ENCODE measurements at places on chromosomes 1 and 21.
A peak's percentile ranks its signal among the peaks of the same experiment; 100 is the strongest.

GRCh38 chr1:31909691-31910090 is 28.5 kb downstream of the PTP4A2 start:
- no peak for DNase-seq

DNA sequence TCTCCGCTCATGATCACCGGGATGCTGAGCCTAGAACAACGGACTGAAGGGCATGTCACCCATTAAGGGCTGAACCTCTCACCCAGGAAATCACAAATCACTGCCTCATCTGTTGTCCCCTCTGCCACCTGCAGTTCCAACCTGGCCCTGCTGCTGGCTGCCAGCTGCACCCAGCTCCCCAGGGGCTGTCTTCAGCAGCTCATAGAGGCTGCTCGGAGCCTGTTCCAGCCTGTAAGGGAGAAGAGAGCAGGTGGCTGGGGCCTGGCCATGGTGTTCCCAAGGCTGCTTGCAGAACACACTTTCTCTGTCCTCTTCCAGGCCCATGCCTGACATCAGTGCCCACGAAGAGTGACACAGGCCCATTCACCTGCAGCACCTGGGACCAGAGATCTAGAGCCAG is 44.5 kb upstream of the DISP3 start:
- DNase-seq = no peak

GRCh38 chr1:226432586-226433340 is 24.9 kb upstream of the PARP1 start:
- no peak for DNase-seq

DNA sequence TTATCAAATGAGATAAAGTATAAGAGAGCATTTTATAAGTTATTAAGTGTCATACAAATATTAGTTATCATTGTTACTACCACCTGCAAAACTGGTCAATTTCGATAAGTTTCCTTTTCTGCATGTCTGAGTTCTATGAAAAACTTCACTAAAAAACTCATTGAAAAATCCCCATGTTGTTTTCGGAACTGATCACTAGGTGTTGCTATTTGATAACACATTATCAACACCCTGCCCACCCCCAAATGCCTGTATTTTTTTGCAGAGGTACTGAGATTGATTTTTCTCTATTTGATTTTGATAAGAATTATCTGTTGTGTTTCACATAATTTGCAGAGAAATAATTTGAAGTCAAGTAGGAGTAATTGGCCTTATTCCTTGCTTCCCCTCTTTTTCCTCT is 22.1 kb upstream of the DISP1 start:
- DNase-seq = no peak

DNA sequence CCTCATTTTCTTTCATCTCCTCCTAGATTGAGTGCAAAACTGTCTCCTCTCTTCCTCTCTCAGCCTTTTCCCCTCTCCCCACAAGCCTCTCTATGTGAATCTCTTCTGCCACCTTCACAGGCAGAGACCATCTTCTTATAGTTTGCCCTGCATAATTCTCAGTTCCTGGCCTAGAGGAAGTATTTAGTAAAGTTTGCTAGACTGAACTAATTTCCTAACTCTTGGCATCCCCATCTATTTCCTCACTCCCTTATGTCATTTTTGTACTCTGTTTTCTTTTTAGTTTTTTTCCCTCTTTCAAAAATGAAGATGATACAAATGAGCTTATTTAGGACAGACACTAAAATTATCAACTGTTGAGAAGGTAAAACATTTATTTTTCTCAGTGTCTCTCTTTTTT is 66.0 kb downstream of the XCL2 start:
- DNase-seq = no peak

DNA sequence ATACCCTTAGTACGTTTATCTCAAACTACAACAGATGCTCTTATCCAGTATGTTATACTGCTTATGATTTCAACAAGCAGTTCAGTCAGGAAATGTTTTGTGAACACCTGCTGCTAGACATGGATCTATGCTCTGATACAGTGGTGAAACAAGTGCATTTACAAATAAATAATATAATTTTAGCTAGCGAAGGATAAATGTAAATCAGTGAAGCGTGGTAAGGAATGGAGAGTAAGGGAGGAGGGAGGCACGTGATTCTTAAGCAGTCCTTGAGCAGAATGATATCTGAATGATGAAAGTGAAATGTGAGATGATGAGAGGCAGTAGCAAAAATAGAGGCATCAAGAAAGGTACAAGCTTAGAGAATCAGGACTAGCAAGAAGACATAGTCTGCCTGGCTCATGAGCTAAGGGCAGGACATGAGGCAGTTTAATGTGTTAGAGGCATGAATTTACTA is 6.3 kb downstream of the TSNAX start:
- no peak for DNase-seq

GRCh38 chr1:182217967-182218366 is 156.5 kb upstream of the ZNF648 start:
- no peak for DNase-seq

DNA sequence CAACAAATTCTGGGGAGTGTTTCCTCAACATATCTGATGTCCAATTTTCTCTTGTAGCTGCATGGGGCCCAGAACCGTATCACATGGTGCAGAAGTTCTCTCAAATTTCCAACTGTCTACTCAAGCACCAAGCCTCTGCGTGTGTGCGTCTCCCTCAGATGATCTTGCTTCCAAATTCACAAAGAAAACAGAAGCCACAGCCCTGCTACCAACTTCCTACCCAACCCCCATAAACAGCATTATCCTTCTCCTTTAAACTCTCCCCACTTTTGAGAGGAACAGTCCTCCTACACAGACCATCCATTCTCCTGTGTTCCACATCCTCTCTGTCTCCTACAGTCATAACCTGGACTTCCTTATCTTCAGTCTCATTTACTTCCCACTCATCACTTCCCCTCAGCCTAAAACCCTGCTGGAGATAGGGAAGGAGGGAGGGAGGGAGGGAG is 354.1 kb downstream of the SMYD3 start:
- DNase-seq = no peak

- DNase-seq = peak; percentile 91
Observed at GRCh38 chr1:62436039-62436465, 797 bp upstream of the USP1 start.

- DNase-seq = peak; percentile 53
Observed at GRCh38 chr1:223556414-223557129, 108.9 kb downstream of the CAPN8 start.

DNA sequence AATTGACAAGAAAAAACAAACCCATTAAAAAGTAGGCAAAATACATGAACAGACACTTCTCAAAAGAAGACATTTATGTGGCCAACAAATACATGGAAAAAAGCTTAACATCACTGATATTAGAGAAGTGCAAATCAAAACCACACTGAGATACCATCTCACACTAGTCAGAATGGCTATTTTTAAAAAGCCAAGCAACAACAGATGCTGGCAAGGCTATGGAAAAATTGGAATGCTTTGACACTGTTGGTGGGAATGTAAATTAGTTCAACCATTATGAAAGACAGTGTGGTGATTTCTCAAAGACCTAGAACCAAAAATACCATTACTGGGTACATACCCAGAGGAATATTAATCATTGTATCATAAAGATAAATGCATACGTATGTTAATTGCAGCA is 641.1 kb upstream of the B3GALT2 start:
- DNase-seq = no peak

DNA sequence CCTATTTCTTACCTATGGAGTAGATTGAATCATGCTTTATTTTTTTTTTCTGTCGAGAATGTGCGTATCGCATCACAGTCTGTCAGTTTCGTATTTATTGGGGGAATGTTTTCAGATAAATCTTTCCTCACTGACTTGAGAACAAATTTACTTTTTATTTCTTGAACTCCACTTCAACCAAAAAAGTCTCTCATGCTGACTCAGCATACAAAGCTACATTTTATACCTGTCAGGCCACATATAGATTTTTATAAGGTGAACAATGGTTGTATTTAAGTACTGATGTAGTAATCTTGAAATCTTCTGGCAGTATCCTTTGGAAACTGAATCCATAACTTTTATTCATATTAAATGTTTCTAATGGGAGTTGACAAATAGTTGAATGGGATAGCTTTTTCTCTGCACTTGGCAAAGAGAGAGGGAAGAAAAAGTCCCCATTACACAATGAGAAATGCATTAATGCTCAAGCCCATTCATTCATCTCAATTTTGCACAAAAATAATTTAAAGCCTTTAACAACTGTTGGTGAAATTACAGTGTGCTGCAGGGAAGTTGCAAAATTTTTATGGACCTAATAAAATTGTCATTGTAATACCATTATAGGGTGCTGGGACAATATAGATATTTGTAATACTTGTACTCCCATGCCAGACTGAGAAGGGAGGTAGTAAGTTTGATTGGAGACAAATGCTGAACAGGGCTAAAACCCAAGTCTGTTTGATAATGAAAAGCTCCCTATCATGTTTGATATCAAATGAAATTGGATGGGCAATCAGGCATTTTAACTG is 367.6 kb downstream of the HLX start:
- DNase-seq = no peak

DNA sequence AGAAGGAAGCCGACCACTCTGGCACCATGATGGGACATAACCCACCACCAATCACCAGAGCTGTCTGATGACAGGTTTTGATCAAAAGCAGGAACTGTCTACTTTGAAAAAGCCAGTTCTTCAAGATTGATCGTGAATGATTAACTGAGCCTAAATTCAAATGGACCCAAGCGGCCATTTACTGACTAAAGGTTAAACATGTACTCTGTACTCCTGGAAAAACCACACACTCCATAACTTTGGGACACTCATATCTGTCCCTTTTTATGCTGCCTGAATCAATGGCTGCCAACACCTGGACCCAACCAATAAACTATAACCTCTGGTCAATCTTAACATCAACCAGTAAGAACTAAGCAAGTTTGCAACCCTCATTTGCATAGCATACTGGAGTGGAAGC is 206.6 kb downstream of the URB2 start:
- DNase-seq = no peak

GRCh38 chr1:87474098-87474497 is 145.4 kb downstream of the LMO4 start:
- DNase-seq = no peak

DNA sequence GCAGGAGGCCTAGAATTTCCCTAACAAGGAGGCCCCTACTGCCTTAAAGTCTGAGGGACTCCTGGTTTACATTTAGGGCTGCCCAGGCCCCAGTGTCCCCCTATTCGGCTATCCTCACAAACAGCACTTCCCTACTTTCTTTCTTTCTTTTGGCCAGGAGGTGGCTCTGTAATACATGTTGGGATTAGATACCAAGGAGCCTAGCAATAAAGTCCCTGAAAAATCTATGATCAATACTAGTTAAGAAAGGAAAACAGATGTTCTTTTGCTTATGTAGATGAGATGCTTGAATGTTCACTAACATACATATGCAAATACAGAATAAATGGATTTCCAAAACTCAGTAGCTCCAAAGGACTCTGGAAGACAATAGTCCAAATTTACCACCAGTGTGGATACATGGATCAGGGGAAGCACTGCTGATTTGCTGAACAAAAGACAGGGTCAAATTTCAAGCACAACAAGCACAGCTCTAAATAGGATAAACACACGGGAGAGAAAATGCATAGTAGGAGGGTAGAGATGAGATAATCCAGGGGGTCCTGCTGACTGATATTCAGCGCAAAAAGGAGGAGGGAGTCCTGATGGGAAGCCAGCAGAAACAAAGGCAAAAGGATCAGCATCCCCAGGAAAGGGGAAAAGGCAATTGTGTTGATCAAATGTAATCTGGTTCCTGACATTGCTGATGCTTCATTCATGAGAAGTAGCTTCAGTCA is 240.0 kb downstream of the NUF2 start:
- no peak for DNase-seq

- no peak for DNase-seq
Observed at GRCh38 chr1:12087797-12088314, 24.8 kb downstream of the TNFRSF8 start.

DNA sequence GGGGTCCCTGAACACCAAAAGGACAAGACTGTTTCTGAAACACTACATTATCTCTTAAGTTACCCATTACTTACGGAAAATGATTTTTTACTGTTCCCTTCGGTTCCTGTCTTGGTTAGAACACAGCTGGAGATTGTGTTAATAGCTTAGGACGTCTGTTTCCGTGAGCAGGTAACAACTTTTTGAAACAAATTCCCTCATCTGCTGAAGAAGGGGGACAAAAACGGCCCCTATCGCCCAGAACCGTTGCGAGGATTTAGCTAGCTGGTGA is 67.8 kb downstream of the SLC35A3 start:
- no peak for DNase-seq

GRCh38 chr1:208892147-208892546 is 648.0 kb upstream of the PLXNA2 start:
- no peak for DNase-seq

DNA sequence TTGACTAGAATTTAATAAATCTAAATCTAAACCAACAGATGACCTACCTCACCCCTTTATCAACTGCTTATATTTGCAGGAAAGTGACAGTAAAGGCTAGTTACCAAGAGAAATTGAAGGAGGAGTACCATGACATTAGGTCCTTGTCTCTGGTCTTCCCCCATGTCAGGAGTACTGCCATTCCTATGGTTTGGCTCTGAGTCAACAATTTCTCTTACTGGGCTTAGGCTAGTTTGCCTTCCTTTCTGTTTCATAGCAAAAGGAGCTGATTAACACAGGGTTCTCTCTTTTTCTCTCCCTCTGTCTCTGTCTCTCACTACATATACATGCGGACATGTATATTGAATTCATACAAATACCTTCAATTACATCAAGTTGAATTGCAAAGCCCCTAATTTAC is 579.9 kb downstream of the DPYD start:
- DNase-seq = no peak

GRCh38 chr1:48552903-48553606 is 81.1 kb upstream of the SPATA6 start:
- DNase-seq = no peak

DNA sequence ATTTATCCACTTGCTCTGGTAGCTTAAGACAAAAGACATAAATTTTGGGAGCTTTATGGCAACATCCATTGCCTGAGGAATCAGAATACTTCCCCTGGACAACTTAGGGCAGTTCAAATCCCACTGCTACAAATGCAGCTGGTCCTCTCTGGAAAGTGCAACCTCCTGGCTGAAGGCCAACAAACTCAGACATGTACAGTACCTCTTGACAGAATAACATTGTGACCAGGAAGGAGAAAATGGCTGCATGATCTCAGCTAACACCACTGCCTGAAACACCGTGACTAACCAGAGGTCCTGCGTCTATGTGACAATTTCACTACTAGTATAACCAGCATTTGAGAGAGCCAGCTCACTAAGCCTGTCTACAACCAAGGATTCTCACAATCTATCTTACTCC is 218.9 kb downstream of the CRB1 start:
- no peak for DNase-seq

GRCh38 chr1:154831462-154831861 is 38.6 kb downstream of the KCNN3 start:
- no peak for DNase-seq

DNA sequence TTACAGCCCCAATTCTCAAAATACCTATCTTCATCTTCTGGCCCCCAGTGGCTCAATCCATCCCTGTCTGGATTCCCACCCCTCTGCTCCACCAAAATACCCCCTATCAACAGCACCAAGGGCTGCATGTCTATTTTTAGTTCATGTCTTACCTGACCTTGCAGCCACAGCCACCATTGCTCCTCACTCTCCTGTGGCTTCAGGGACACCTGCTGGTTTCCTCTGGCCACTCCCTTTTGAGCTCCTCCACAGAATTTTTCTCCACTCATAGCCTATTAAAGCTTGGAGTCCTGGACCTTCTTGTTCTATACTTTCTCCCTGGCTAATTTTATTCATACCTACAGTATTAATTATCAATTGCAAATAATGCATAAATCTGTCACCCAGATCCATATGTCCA is 125.3 kb upstream of the NGF start:
- no peak for DNase-seq
